ENCODE measurements at places on chromosomes 4 and X.

GRCh38 chr4:72666910-72667309 is 97.9 kb upstream of the ADAMTS3 start:
- DNase-seq: no peak

GRCh38 chr4:89746377-89746776 is 90.6 kb downstream of the SNCA start:
- DNase-seq: no peak

DNA sequence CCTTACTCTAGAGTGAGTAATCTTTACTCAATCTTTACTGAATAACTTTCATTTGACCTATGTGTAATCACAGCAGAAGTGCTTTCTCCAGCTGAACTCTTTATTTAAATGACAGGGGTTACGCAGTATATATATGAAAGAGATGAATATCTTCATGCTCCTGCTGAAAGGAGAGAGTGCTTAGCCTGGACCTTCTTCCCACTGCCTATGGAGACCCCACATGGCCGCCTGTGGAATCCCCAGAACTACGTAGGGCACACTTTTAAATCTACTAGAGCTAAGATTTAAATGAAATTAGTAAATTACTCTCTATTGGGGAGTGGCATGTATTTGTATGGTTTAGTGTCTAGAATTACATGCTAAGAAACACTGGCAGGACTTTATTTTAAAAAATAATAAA is 391.2 kb downstream of the ANKRD50 start:
- no peak for DNase-seq

DNA sequence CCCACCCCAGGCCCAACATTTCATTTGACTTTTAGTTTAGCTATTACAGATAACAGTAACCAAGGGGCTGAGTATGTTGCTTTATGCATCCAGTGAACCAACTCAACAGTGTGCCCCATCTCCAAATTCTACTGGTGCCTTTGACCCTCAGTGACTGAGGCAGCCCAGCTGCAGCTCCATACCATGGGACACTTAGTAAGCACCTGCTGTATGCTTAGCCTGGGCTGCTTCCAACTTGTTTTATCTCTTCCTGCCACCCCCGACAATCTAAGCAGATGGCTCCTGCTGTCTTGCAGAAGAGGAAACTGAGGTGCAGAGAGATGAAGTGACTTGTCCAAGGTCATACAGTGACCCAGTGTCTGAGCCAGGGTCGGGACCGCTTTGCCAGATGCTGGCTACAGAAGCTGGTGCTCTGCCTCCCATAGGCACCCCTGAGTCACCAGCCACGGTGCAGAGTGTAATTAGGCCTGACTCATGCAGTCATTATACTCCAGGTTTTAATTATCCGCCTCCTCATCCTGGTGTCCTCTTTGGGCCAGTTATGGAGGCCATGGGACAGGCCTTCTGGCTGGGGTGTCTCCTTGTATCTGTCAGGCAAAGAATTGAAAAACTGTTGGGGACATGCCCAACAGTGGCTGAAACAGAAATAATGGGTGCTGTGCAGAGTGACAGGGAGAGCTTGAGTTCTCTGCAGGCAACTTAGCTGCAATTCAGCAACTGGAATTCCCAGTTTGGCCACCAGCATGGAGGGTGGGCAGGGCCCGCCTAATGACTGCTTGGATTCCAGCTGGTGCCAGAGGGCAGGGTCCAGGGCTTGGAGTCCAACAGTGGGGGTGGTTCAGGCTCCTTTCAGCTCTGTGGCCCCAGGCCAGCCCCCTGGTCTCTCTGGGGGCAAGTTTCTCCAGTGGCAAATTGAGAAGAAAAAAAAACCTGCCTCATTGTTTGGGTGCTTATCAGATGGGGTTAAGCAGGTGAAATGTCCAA is 8.2 kb upstream of the GPR78 start:
- no peak for DNase-seq

DNA sequence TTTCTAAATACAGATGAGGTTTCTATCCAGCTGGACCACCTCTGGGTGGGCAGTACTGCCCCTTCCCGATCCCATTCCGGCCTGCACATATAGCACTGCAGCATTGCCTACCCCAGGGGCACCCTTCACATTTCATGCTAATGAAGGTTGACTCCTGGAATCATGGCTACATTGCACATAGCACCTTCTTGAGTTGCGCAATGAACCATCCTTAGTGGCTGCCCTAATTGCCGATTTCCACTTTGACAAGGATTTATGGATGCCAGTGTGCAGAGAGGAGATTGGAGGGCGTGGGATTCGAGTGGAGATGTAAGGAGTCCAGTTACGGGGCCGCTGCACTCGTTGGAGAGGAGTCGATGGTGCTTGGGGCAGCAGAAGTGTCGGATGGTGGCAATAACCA is 229.0 kb downstream of the FRMPD4 start:
- DNase-seq: no peak

GRCh38 chrX:113947548-113947947 is 636.3 kb upstream of the HTR2C start:
- no peak for DNase-seq

DNA sequence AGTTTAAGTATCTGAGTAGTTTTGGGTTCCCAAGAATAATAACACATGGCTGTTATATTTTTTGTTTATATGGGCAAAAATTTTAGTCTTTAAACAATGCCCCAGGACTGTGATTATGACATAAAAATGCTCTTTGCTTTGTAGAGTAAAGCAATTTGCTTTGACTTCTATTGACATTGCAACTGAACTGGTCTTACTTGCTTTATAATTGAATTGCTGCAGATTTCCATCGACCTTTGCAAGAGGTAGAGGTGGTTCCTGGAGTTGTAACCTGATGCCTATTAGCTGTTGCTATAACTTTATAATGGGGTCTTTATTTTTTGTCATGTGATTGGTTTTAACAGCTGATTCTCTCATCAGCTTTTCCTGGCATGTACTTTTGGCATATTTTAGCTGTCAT is 302.9 kb downstream of the ARHGAP10 start:
- no peak for DNase-seq

GRCh38 chrX:123493857-123494256 is 239.0 kb downstream of the THOC2 start:
- no peak for DNase-seq

DNA sequence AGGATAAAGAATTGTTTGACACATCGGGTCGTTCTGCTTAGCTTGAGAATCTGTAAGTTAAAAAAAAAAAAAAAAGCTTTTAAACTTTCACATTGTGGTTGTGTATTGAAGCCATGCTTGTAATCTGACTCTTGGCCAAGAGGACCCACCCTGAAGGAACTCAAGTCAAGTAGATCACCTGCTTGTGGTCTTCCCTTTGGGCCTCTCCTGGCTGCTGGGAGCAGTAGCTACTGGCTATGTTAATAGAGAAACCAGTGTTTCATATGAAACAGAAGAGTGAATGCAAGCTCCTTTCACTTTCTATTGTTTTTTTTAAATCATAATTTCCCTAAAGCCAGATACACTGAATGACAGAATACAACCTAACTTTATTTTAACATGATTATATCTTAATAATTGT is 402.4 kb upstream of the NDST4 start:
- DNase-seq: no peak

- no peak for DNase-seq
These were observed 33.6 kb upstream of the JADE1 start for GRCh38 chr4:128775916-128776315.

DNA sequence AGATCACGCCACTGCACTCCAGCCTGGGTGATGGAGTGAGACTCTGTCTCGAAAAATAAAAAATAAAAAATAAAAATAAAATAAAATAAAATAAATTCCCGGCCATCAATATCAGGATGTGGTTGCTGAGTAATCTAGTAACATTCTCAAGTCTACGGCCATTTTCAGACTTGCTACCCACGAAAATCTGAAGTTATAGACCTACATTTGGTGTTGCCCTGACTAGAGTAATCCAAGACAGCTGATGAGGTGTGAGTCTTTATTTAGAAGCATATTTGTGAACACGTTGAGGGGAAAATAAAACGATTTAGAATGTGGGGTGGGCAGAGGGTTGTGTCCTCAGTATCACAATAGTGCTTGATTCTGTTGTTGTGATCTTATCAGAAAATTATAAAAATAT is 130.2 kb upstream of the MID1 start:
- DNase-seq: no peak

GRCh38 chr4:87805971-87806370 is 6.6 kb downstream of the IBSP start:
- no peak for DNase-seq

GRCh38 chr4:41119867-41120295 is 94.5 kb downstream of the APBB2 start:
- no peak for DNase-seq

- no peak for DNase-seq
These were observed 2.0 kb upstream of the ATRX start for GRCh38 chrX:77788050-77788449.

GRCh38 chr4:111954550-111954949 is 190.7 kb upstream of the FAM241A start:
- no peak for DNase-seq

- DNase-seq: no peak
These were observed 2233.9 kb upstream of the TENM3 start for GRCh38 chr4:180009316-180009715.

DNA sequence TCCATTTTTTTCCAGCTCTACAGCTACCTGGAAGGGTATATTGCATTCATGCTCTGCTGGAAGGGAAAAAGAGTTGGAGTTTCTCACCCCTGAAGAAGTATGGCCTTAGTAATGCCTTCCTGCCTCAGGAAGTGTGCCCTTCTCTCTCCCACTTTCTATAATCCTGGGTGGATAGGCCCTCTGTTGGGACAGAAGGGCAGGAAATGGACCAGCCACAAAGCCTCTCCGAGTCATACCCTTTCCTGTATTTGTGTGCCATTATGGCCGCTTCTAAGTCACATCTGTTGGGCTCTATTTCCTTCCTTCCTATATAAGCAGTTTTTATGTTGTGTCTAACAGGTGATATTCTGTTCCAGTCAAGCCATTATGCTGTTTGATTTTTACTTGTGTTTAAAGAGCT is 74.8 kb upstream of the SMARCA5 start:
- no peak for DNase-seq

GRCh38 chr4:124019749-124020549 is 623.4 kb downstream of the SPRY1 start:
- DNase-seq: no peak

GRCh38 chr4:186839122-186840037 is 115.7 kb upstream of the FAT1 start:
- no peak for DNase-seq

GRCh38 chr4:98512918-98513317 is 145.5 kb downstream of the TSPAN5 start:
- DNase-seq: no peak

DNA sequence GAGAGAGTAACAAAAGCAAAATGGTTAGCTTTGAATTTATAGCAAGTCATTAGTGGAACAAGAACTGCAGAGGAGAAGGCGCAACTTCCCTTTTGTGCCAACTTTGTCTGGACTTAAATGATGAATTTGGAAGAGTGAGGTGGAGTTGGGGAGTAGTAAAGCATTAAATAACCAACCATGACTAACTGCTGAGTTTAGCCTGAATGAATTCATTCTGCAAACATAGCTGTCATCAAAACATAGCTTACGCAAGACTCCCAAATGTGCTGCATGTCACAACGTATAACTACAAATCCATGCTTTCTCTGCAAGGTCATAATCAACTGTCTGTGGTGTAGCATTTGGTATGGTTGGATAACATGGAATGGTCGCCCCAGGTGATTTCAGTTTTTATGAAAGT is 75.9 kb upstream of the RPL34 start:
- DNase-seq: no peak

DNA sequence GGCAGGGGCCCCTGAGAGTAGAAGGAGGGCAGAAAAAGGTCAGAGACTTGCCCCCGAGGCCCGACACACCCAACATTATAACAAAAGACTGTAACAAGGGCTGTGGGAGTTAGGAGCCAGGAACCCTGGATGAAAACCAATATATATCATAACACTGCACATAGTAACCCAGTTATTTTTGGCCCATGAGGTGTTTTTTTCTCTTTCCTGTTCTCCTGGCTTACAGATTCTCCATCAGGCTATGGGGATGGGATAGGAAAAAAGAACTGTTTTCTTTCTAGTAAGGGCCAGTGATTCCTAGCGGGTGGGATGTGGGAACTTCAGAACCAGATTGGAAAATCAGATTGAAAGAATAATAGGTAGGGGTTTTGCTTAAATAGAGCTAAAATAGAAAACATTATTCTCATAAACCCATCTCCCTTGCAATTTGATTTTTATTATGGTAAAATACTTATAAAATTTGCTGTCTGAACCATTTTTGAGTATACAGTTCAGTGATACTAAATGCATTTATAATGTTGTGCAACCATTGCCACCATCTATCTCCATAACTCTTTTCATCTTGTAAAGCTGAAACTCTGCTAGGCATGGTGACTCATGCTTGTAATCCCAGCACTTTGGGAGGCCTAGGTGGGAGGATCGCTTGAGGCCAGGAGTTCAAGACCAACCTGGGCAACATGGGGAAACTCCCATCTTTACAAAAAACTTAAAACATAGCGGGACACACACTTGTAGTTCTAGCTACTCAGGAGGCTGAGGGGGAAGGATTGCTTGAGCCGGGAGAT is 33.5 kb downstream of the SNX25 start:
- no peak for DNase-seq

GRCh38 chrX:105910563-105911105 is 88.3 kb downstream of the NRK start:
- no peak for DNase-seq

GRCh38 chr4:80420638-80421037 is 85.1 kb downstream of the CFAP299 start:
- DNase-seq: no peak

DNA sequence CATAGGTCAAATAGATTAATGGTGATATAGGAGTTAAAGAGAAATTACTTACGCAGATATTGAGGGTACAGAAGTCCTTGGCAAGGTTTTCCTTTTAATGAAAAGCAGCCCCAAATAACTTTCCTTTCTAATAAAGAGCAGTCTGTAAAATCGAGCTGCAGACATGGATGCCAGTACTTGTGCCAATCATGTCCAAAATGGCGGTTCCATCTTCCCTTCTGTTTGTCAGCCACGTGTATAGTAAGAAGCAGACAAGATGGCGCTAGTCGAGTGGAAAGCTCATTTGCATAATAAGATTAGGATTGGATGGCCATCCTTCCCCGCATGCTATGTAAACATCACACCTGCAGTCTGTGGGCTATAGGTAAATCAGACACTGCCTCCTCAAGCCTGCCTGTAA is 68.5 kb downstream of the FGFBP1 start:
- no peak for DNase-seq

GRCh38 chr4:182835006-182835740 is 82.0 kb downstream of the DCTD start:
- no peak for DNase-seq

GRCh38 chrX:69724307-69724706 is 108.4 kb downstream of the EDA start:
- no peak for DNase-seq

- DNase-seq: no peak
These were observed 97.0 kb upstream of the STIM2 start for GRCh38 chr4:26763648-26764047.

DNA sequence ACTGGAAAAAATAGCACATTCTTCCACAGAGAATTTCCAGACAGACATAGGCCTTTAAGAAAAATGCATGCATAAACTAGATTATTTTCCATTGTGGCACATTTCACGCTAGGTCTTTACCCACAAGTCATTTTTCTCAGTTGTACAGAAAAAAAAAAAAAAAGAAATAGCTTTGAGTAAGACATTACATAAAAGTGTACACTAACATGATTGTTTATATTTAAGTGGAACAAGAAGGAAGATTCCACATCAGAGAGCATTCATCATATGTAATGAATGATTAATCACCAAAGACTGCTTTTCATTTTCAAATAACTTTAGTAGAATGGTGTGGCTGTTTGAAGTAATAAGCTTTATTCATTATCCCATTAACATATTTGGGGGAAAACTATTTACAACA is 1270.2 kb upstream of the AGA start:
- no peak for DNase-seq

- no peak for DNase-seq
These were observed 249.7 kb upstream of the TTC29 start for GRCh38 chr4:147195386-147195785.

GRCh38 chr4:52606040-52606439 is 53.1 kb downstream of the USP46 start:
- no peak for DNase-seq
